ENCODE measurements at places on chromosomes 2 and 18.

GRCh38 chr2:164386231-164386630, 235.1 kb downstream of the GRB14 start:
- no peak for ATAC-seq

DNA sequence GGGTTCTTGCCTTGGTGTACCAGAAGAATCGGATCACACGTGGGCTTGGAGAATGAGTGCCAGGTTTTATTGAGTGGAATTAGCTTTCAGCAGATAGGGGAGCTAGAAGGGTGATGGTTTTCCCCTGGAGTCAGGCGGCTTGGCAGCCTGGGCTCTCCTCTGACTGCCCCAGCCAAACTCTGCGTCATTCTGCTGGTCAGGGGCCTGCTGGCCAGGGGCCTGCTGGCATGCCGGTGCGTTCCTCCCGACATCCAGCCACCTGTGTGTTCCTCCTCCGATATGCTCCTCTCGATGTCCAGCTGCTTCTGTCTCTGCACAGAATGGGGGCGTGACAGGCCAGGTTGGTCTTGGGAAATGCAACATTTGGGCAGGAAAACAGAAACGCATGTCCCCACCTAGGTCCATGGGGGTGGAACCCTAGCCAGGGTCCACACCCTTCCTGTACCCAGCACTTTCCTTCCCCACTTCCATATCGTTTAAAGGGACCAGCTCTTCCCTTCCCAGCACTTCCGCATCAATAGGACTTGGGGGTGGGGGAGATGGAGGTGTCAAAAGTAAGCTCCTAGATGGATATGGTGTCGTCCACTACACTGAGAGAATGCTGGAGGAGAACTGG, 85.3 kb downstream of the VWA3B start:
- no peak for ATAC-seq

DNA sequence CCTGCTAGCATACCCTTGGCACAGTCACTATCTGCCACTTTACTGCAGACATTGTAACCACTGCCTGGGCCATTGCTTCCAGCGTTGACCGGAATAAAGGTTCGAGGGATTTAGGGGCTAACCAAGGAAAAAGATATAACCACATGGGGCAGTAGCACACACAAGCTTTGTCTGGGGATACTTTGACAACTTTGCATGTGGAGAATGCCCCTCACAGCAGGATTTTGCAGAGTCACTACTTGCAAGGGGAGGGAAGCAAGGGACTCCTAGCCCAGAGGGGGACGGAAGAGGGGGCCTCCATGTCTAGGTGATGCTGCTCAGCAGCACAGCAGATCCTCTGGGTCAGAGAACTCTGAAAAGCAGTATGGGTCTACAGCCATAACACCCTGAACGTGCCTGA, 138.7 kb downstream of the SPP2 start:
- ATAC-seq: no peak

GRCh38 chr18:676069-676468, 18.6 kb downstream of the TYMS start:
- no peak for ATAC-seq

GRCh38 chr2:100989666-100990065, 12.4 kb upstream of the RPL31 start:
- ATAC-seq: no peak

DNA sequence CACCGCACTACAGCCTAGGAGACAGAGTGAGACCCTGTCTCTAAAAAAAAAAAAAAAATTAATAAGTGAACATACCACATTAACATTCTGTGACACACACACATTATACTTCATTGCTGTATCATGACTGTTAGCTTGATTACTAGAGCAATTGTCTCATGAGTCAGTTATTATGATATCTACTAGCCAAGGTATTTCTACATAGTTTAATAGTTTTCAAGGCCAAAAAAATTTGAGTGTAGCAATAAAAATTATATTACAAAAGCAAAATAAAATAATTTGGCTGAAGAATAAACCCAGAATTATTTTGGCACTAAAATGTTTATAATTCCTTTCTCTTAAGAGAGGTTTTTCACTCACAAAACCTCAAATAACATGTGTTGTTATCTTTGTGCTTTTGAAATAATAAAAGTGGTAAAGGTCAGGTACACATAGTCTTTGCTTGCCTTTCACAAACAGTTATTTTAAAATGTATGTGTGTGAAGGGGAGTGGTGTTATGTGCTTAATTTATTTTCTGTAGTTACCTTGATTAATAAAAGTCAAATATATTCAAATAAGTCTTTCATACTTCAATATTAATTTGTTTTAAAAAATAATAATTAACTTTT, 136.9 kb upstream of the SPOPL start:
- no peak for ATAC-seq

DNA sequence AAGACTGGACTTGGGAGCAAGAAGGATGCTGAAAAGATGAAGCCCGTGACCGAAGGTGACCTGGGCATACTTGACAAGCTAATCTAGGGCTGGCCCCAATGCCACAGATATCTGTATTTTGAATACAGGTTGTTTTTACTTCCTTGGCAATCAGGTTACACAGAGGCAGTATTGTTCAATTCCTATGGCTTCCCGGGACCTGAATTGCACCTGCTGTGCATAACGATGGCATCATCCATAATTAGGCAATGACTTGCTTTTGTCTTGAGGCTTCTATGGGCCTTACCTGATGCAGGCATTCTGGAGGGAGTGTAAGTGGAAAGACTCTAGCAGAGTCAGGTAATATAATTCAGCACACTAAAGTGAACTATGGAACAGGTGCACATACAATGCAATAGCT, 60.6 kb upstream of the CUL3 start:
- ATAC-seq: no peak

DNA sequence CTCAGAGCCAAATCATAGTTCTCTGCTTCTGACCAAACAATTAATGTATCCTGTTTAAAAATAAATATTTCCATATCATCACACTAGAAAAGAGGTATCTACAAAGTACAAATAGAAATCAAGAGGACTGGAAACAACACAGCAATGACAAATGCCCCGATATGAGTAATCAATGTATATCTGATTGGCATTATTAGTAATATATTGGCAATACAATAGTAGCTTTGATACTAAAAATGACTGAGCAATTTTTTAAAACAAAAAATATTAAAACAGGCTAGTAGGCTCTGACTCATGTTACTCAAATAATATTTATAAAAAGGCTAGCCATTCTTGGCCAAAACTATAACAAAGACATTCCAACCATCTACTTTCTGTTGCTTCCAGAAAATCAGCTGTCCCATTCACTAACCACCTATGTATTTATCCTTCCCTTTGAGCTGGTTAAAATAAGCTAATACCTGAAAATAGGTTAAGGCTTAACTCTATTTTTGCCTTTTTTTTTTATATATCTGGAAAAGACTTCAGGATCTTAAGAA, 13.3 kb downstream of the PPP4R3B start:
- no peak for ATAC-seq

DNA sequence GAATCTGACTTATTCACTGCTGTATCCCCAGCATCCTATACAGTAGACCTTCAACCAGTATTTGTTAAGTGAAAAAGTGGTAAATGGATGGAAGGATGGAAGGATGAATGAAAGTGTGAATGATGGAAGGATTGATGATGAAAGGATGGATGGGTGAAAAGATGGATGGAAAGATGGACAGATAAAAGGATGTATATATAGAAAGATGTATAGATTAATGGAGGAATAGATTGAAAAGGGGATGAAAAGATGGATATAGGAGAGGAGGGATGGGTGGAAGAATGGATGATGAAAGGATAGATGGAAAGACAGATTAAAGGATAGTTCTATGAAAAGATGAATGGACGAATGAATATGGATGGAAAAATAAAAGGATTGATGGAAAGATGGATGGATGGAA, 50.0 kb downstream of the PSD4 start:
- no peak for ATAC-seq
